Omental fat pad (tissue), 4 donors: ENCODE measurements at places on chromosomes 13 and 19. TPM values are rescaled to one million over a fixed set of nuclear protein-coding genes. Genes with fewer than 3 reads are reported as not detected.

DNA sequence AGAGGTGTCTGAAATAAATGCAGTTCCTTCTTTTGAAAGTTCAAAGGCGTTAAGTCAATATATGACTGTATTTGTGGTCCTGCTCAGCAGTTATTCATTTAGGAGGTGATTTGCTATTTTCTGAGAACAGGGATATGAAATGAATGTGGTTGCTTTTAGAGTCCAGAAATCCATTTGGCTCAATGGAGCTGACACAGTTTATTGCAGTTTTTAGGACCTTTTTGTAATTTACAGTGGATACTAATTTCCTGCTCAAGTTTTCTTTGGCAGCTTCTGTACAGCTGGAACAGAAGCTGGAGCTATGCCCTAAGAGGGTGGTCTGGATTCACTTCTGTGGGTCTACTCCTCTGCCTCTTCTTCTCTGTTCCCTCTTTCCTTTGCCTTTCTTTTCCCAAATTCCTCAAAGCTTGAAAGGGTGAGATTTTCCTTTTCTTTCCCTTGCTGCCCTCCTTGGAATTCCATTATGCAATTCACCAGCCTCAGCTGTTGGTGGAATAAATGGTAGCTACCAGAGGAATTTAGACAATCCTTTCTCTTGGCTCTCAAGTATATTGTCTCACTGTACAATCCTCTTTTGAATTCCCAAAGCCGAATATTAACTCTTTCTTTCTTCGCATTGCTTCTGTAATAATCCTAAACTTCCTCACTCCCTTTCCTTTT, 39.9 kb downstream of the ITGBL1 start:
- DNase-seq: no peak

GRCh38 chr13:42997381-42997780, 5.3 kb upstream of the EPSTI1 start:
- DNase-seq: no peak

The FAM216B gene
- total RNA-seq: not detected

DNA sequence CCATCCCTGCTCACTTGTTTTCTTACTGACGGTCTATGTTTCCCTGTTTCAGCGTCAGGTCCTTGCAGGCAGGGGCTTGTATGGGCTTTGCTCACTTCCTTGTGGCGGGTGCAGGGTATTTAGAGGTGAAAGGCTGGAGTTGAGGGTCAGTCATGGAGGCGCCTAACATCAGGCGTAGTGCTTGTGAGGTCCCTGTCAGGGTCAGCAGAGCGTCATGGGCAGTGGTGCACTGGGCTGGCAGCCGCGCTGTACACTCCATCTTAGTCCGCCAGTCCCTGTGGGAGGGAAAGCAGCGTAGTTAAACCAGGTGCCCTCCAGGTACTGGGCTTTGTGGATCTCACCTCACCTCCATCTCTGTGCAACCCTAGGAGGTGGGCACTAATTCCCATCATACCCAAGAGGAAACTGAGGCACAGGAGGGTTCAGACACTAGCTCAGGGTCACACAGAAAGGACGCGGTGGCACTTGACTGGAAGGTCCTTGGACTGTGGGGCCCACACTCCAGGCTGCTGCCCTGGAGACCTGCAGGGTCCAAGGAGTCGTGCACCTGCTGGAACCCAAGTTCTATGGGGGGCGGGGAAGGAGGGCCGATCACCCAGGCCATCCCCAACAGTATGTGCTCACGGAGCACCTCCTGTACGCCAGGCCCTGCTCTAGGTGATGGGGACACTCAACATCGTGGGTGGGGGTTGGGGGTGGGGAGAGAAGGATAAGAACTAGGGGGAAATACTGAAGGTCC, 4.6 kb downstream of the GRAMD1A start:
- no peak for DNase-seq

DNA sequence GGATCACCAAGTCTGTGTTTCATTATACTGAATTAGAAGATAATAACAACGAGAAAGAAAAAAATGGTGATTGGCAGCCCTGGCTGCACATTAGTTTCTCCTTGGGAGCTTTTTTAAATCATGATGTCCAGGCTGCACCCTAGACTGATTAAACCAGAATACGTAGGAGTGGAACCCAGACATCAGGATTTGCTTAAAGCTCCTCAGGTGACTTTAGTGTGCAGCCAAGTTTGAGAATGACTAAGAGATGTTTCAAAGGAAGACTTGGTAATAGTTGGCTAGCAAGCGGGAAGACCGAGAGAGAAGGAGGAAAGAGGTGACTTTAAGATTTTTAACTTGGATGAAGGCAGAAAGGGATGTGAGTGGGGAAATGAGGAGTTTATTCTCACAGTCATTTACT, 71.4 kb upstream of the SERP2 start:
- no peak for DNase-seq

DNA sequence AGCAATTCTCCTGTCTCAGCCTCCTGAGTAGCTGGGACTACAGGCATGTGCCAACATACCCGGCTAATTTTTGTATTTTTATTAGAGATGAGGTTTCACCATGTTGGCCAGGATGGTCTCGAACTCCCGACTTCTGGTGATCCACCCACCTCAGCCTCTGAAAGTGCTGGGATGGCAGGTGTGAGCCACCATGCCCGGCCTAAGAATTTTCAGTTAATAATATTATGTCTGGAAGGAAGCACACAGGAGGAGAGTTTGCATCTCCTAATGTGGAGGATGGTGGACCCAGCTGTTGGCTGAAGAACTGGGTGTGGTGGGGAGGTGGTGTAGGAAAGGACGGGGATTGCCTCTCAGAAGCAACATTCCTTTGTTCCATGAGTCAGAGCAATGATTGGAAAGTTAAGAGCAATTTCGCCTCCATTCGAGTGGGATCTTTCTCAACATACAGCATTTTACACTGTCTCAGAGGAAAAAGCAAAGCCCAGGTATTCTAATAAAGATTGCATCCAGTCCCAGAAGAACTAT, 11.9 kb downstream of the PDCD2L start:
- no peak for DNase-seq

The ADGRE3 gene
- total RNA-seq: 7.1 TPM

The ZNF83 gene
- 38.7 TPM for total RNA-seq

The AMH gene
- not detected for total RNA-seq

DNA sequence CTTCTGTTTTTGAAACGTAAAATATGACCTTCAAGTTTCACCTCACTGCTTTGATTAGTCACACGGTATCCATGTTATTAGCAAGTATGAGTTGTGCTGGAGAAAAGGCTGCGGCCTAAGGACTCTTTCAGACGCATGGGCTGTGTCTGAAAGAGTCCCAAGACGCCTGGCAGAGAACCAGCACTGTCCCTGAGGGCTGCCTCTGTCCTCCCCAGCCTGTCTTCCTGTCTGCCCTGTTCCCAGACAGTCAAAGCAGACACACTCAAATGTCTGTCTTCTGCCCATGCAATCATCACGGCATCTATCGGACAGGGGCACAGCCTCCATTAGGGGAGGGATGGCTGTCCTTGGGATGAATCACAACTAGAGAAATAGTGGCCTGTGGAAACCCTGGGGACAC, 65.5 kb downstream of the DPY19L3 start:
- no peak for DNase-seq

The KLK13 gene
- not detected for total RNA-seq

The CRB3 gene
- total RNA-seq: 6.2 TPM

DNA sequence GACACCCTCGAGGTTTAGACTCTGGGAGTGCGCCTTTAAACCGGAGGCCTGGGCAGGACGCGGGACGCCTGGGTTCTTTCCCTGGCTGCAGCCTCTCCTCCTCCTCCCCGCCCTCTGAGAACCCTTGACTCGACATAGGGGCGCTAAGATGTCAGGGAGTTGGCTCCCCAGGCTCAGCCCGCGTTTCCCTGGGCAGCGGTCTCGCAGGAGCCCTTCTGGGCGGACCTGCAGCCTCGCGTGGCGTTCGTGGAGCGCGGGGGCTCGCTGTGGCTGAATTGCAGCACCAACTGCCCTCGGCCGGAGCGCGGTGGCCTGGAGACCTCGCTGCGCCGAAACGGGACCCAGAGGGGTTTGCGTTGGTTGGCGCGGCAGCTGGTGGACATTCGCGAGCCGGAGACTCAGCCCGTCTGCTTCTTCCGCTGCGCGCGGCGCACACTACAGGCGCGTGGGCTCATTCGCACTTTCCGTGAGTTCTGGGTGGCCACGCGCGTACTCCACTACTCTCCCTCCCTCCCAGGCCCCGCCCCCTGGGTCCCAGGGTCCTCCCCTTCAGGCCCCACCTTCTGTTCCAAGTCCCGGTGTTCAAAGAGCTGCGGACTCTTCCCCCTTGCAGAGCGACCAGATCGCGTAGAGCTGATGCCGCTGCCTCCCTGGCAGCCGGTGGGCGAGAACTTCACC, 1.3 kb downstream of the ICAM5 start:
- no peak for DNase-seq

The FGF21 gene
- total RNA-seq: not detected

GRCh38 chr13:47220453-47221140, 323.7 kb upstream of the HTR2A start:
- no peak for DNase-seq
